Occipital lobe (tissue), 3 donors: ENCODE measurements at places on chromosomes 3 and 15. TPM values are rescaled to one million over a fixed set of nuclear protein-coding genes. Genes with fewer than 3 reads are reported as not detected.

Gene C3orf70
- total RNA-seq = 26.8 TPM

Gene HESX1
- 0.47 TPM for total RNA-seq

Gene MBNL1
- total RNA-seq = 68.5 TPM

Gene PLA2G4D
- total RNA-seq = not detected

Gene TIPIN
- 19.8 TPM for total RNA-seq

Gene TPRG1
- total RNA-seq = 0.94 TPM

Gene MESD
- total RNA-seq = 14.7 TPM

Gene SLC2A2
- total RNA-seq = not detected

Gene NKIRAS1
- 36.5 TPM for total RNA-seq

Gene GPR149
- 0.16 TPM for total RNA-seq

Gene MORC1
- 0.31 TPM for total RNA-seq

Gene GAP43
- total RNA-seq = 148 TPM

Gene COL6A6
- 0.31 TPM for total RNA-seq

Gene PLIN1
- total RNA-seq = 0.47 TPM

Gene GNAT1
- total RNA-seq = not detected

Gene INSYN1
- 30.1 TPM for total RNA-seq

Gene RASGRP1
- total RNA-seq = 20.4 TPM

Gene CILP
- total RNA-seq = 0.31 TPM

Gene GOLGA8R
- total RNA-seq = 0.62 TPM

Gene MYO5A
- total RNA-seq = 155 TPM

Gene RAB6B
- 52.6 TPM for total RNA-seq

Gene CNTN6
- total RNA-seq = 4.7 TPM

Gene COX17
- total RNA-seq = 16.8 TPM

Gene MAP3K13
- 46.8 TPM for total RNA-seq

Gene FBN1
- 27.9 TPM for total RNA-seq

Gene ASB14
- total RNA-seq = not detected

Gene ERICH6
- total RNA-seq = not detected

Gene CMTM6
- total RNA-seq = 40.6 TPM

Gene REC114
- not detected for total RNA-seq

Gene LAMB2
- total RNA-seq = 47.6 TPM

Gene IGDCC3
- 7.6 TPM for total RNA-seq

Gene TTLL13
- 0.31 TPM for total RNA-seq

Gene PLCB2
- 3.3 TPM for total RNA-seq
